ENCODE measurements at places on chromosomes 6 and 20.

GRCh38 chr6:11616200-11616611 is 78.7 kb downstream of the TMEM170B start:
- DNase-seq: peak; percentile 95

GRCh38 chr20:37102571-37102970 is 6.8 kb upstream of the RBL1 start:
- DNase-seq: no peak

GRCh38 chr20:62241506-62241905 is 3.2 kb downstream of the OSBPL2 start:
- DNase-seq: no peak

DNA sequence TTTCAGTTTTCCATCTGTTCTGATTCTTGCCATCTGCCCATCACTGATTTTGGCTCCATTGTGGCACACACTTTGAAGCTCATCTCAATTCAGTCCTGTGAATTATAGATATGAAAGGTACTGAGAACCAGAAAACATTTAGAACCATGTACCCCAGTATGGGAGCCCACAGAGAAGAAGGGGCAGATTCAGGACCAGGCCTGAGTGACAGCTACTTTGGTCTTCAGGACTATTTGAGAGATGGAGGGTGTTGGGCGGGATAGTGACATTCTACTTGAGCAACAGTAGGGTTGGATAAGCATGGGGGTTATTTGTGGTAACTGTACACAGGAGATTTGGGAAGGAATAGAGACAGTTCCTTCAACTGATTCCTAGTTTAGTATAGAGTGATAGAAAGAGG is 259.2 kb upstream of the MANEA start:
- no peak for DNase-seq

DNA sequence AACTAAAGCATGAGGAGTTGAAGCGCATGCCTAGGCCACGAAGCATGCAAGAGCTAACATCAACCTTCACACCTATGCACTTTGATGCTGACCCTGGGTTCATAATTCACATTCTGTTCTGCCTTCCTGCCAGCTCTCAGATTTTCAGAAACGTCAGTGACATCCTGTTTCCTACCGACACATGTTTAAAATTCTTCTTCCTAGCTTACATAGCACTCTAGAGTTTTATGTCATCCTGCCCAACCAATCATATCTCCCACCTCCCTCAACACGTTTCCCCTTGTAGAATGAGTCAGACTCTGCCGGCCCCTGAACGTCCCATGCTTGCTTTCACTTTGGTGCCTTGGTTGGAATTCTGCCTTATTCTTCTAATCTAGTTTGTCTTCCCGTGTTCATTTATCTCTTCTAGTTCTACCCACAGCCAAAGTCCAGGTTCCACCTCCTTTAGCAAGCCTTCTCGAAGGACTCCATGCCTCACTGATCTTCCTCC is 97.2 kb upstream of the MAP7 start:
- peak; percentile 92 for DNase-seq

- no peak for DNase-seq
Measured at GRCh38 chr6:31947070-31947675, 1.3 kb downstream of the CFB start.
